Renal cortex interstitium (tissue), 15 donors: ENCODE measurements at places on chromosomes 7 and 10. TPM values are rescaled to one million over a fixed set of nuclear protein-coding genes. Genes with fewer than 3 reads are reported as not detected.

Gene CDK1
- polyA plus RNA-seq = 62.0 TPM

Gene MUC12
- polyA plus RNA-seq = 0.36 TPM

Gene CREB5
- 10.3 TPM for polyA plus RNA-seq

Gene CLCN1
- 0.23 TPM for polyA plus RNA-seq

Gene LBX1
- polyA plus RNA-seq = 0.03 TPM

Gene PAX2
- polyA plus RNA-seq = 255 TPM

Gene PPIF
- polyA plus RNA-seq = 66.1 TPM

Gene CPN1
- 3.1 TPM for polyA plus RNA-seq

DNA sequence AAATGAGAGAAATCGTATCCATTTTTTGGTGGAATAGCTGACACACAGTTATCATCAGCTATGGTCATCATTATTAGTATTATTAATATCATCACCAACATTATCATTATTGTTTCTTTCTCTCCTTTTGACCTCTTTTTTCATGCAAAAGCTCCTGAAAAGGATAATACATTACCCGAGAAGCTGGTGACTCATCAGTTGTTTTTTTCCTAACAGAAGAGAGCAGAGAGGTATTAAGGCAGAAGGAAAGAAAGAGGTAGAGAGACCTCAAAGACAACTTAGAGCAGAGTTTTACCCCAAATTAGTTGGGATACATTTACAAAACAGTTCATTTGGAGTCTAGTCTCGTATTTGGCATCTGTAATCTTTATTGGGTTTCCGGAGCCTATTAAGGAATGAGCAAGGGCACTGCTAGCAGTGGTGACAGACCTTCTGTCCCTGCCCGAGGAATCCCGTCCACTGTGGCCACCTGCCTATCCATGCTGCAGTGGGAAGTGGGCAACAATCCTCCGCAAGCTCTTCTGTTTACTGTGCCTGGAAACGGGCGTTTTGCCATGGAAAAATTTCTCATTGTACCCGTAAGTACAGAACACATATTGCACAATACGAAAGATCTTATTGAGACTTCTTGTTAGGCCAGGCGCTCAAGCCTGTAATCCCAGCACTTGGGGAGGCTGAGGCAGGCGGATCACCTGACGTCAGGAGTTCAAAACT is 170.0 kb upstream of the MKLN1 start:
- DNase-seq = no peak

GRCh38 chr7:33356336-33356735 is 227.0 kb downstream of the BBS9 start:
- DNase-seq = no peak

DNA sequence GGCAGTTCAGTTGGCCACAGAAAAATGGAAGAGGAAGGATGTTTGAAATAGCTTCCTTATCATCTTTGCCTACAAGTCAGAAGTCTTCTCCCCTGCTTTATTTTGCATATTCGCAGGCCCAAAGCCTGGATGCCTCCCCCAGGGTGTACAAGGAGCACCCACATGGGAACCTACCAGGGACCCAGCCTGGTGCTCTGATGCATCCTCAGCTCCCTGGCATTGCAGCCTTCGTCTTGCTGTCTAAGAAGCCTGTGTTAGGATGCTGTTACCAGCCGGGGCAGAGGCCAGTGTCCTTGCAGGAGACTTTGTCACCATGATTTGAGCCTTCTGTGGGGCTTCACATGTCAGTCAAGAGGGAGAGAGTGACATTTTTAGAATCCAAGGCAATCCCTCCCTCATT is 27.0 kb upstream of the GPR26 start:
- no peak for DNase-seq

GRCh38 chr7:135977742-135978066 is 545 bp upstream of the MTPN start:
- DNase-seq = no peak

GRCh38 chr7:84162584-84162983 is 32.0 kb downstream of the SEMA3A start:
- no peak for DNase-seq

GRCh38 chr10:121211446-121211845 is 360.3 kb downstream of the WDR11 start:
- DNase-seq = no peak

GRCh38 chr7:155450970-155451801 is 6.7 kb upstream of the EN2 start:
- DNase-seq = no peak

DNA sequence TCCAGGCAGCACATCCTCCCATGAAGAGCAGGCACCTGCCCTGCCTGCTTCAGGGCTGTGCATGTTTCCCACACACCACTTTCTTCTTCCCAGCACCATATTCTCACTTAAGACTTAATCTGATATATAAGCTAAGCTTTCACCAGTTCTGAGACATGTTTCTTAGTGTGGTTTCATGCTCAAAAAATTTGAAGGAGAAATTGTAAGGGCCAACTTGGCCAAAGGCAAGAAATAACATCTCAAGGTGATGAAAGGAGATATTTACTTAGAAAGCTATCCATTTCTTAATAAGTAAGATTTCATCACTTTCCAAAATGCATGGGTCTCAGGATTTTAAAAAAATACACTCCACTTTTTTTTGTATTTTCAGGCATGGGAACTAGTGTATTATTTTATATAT is 468.1 kb upstream of the AKR1E2 start:
- no peak for DNase-seq

- no peak for DNase-seq
These were observed 27.3 kb upstream of the IFRD1 start for GRCh38 chr7:112422842-112423496.

GRCh38 chr7:91228327-91228726 is 35.9 kb upstream of the FZD1 start:
- no peak for DNase-seq

DNA sequence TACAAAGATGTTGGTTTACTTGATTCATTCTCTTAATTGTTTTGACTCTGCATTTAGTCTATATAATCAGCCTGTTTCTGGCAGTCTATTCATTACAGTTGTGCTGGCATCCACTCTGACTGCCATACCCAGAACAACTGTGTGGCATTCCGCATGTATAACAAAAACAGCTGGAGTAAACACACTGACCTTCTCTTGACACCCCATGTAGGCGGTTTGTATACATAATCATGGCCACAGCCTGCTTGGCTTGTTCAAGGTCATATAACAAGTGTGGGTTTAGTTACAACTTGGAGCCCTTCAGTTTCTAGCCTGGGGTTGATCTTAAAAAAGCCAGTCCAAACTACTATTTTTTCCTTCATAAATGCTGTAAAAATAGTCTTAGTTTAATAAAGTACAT is 70.9 kb downstream of the MBL2 start:
- DNase-seq = no peak

DNA sequence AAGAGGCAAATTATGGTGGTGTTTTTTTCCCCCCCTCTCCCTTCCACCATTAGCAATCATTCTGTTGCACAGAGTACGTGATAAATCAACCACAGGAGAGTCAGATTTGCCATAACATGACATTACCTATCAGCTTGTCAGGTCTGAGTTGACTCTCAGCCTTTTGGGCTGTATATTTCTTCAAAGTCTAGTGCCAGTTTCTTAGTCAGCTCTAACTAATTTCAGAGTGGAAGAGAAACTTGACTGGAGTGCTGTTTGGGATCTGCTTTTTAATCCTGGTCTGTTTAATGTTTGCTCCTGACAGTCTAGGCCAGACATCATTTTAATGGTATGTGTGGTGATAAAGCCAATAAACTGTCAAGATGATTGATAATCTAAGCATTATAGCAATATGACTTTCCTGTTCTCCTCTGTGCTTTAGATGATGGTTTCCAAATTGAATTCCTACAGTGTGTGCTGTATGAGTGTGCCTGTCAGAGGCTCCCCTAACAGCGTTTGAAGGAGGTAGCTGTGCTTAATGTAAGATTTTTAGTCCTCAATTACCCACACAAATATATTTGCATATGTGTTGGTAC is 76.9 kb downstream of the LRMDA start:
- no peak for DNase-seq

- DNase-seq = no peak
These were observed 10.7 kb downstream of the LDB1 start for GRCh38 chr10:102109166-102110116.

GRCh38 chr7:87317691-87318245 is 27.7 kb upstream of the CROT start:
- no peak for DNase-seq

- no peak for DNase-seq
These were observed 54.3 kb downstream of the ASB13 start for GRCh38 chr10:5611899-5612680.

DNA sequence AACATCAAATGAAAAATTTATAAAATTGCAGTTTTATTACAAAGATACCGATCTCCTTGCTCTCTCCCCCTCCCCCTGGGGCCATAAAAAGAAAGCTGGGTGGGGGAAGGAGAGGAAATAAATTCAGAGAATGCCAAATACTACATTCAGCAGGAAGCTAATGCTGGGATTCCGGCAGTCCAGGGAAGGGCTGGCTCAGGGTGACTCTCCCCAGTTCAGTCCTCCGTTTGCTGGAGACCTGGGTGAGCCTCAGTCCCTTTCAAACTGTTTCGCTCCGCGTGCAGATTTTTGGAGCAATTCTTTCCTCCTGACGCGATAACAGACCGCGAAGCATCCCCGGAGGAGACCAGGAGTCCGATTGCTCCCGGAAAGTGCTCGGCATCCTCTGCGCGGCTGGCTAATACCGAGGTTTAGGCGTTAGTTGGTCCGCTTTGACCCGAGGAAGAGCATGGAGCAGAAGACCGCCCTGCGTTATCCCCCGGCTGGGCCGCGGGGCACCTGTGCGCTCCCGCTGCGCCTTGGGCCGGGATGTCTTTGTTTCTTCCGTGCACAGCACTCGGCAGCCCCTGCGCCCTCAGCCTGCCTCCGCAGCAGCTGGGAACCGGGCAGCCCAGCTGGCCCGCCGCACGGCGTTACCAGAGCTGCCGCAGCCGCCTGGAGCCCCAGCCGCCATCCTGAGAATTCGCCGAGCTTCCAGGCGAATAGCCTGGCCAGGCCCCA is 3.9 kb upstream of the HOXA2 start:
- DNase-seq = no peak

DNA sequence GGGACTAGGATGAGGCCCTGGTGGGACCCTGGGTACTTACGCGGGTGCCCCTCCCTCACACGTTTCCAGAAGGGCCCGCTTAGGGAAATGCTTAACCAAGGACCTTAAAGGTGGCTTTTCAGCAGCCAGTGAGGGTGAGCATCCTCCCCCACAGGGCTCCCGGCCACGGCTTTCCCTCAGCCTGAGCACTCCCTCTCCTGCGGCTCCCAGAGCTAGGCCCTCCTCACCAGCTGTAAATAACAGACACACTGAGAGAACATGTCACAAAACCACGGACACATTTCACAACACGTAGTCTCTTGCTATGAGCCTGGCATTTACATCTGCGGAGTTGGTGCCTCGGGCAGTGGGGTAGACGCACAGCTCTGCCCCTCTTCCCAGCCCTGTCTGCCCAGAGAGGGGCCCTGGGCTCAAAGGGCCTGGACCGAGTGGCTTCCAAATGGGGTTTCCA is 25.2 kb downstream of the GRID1 start:
- DNase-seq = no peak

DNA sequence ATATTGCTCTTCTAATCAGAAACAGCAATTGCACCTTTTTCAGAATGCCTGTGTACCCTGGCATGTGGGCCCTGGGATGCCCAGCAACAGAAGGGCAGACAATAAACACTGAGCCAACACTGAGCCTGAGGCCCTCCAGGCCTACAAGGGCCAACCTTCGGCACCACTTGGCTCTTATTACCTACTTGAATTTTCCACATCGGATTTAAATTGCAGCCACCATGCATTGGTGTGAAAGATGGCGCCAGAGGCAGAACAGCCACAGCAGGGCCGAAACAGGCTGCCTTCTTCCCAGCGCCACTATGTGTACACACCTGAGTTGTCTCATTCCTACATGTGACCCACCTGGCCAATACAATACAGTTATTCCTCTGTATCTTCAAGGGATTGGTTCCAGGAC is 51.4 kb upstream of the EZH2 start:
- DNase-seq = no peak

GRCh38 chr10:32144817-32145688 is 88.8 kb upstream of the KIF5B start:
- no peak for DNase-seq

- no peak for DNase-seq
These were observed 44.7 kb downstream of the AVL9 start for GRCh38 chr7:32539919-32540531.

- no peak for DNase-seq
These were observed 344.0 kb downstream of the REEP3 start for GRCh38 chr10:63865210-63865609.

GRCh38 chr10:7231509-7232414 is 179.1 kb downstream of the SFMBT2 start:
- DNase-seq = peak; percentile 22

- DNase-seq = no peak
These were observed 218.3 kb upstream of the AKR1E2 start for GRCh38 chr10:4607681-4608080.

- no peak for DNase-seq
These were observed 16.9 kb upstream of the FIGNL1 start for GRCh38 chr7:50466815-50467585.

- no peak for DNase-seq
These were observed 148.0 kb downstream of the MAPK8 start for GRCh38 chr10:48454302-48455054.

DNA sequence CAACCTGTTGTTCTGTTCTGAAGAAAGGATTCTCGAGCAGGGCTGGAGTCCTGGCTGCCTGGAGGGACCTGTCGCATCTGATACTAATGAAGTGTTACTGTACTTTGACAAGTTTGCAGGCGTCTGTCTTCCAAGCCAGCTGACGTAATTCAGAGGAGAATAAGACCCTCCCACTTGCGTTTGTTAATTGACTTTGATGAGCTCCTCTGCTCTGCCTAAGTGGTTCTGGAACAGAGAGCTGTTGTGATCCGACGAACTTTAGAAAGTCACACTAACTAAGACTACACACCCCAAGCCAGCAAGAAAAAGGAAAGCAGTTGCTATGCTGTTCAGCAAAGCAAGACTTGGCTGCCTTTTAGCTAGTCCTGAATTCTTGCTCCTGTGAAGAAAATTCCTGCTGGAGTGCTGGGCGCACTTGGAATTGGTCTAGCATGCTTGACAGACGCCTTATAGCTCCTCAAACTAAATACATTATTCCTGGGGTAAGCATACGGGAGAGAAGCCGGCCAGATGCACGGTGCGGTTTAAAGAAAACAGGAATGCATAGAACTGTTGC is 200.3 kb downstream of the CACNB2 start:
- no peak for DNase-seq

- no peak for DNase-seq
These were observed 174.2 kb upstream of the ZNF32 start for GRCh38 chr10:43822631-43823580.

- no peak for DNase-seq
These were observed 503.5 kb downstream of the KIF20B start for GRCh38 chr10:90204956-90205314.

DNA sequence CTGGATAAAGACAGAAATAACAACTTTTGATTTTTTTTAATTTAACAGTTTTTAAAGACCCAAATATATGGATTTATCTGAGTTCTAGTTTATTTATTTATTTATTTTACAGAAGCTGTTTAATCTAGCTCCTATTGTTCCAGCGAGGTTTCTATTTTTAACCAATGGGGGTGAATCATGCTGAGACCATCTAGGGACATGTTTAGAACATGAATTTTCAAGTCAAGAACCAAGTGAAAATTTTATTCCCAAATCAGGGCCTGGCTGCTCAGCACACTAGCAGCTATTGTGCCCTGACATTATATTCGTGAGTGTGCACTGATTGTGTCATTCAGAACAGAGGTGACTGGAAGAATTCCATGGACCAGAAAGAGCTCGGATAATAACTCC is 24.6 kb upstream of the MPP7 start:
- DNase-seq = no peak

GRCh38 chr10:117631276-117632145 is 89.0 kb downstream of the EMX2 start:
- DNase-seq = no peak
